Activated T-cell treated with anti-CD3 and anti-CD28 coated beads, Interleukin-2, amount 50 U/mL, for 72 hours (primary cell): ENCODE measurements at places on chromosomes 5 and 9. TPM values are rescaled to one million over a fixed set of nuclear protein-coding genes. Genes with fewer than 3 reads are reported as not detected.

Gene PNPLA7
- total RNA-seq = 6.8 TPM

Gene HAVCR1
- total RNA-seq = 2.6 TPM

- no peak for DNase-seq
- peaks cover 25% of the 10 kb centered on the region for H3K4me1 ChIP-seq
- H3K27ac ChIP-seq = peak overlapping the region; percentile 22
- H3K4me3 ChIP-seq = no peak overlapping the region
- H3K27me3 ChIP-seq = peaks cover 13% of the 10 kb centered on the region
Measured at GRCh38 chr9:105064248-105065097, 136.5 kb upstream of the ABCA1 start.

Gene PLEKHG4B
- not detected for total RNA-seq

Gene PCDHGB7
- total RNA-seq = 0.17 TPM

Gene PCDHGB3
- 0.19 TPM for total RNA-seq

DNA sequence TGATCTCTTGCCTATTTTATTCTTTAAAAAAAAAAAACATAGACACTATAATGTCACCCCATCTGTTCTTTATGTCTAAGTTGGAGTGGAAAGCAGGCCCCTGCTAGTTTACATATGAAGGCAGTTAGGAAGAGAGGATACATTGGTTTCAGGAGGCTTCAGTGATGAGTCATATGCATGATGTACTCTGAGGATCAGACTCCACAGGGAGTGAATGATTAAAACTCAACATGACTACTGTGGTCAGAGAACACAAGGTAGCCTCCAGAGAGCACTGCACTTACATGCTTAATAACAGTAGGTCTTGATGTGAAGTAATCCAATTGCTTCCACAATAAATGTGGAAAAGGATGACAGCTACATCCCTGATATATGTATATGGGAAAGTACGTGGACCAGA is 22.7 kb upstream of the FSTL4 start:
- DNase-seq = no peak
- H3K4me1 ChIP-seq = no peaks in the 10 kb centered on the region
- H3K27me3 ChIP-seq = peaks cover 32% of the 10 kb centered on the region
- no peak overlapping the region for H3K27ac ChIP-seq

Gene ABLIM3
- 0.19 TPM for total RNA-seq

DNA sequence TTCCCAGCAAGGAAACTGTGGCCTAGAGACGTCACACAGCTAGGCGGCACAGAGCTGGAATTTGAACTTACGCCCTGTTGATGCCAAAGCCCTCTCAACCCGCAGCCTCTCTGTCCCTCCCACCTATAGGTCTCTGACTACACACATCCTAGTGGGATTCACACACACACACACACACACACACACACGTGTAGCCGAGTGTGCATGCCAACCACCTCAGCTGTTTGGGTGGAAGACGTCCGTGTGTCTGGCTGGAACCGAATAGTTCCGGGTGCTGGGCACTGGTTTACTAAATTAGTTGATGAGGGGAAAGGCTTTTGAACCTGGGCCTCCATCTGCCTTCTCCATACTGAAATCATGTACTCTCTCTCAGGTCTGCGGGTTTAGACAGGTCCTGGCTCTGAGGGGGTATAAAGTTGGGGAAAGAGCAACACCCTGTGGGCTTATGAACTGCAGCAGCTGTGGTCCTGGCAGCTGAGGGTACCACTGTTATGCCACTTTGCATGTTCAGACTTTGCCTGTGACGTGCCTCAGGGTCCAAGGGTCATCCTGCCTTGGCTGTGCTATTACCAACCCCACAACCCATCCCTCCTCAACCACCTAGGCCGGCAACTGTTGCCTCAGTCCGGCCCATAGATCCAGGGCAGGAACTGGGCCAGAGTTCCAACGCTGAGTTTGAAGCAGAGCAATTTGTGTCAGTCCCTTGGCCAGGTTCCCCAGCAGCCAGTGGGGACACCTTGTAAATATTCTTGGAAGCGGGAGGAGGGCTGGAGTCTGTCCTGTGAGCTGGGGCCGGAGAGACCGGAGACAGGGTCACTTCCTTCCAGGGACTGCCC is 50.5 kb downstream of the PSD2 start:
- H3K4me3 ChIP-seq = no peak overlapping the region
- DNase-seq = no peak
- no peaks in the 10 kb centered on the region for H3K36me3 ChIP-seq
- peaks cover 33% of the 10 kb centered on the region for H3K27me3 ChIP-seq
- no peak overlapping the region for H3K27ac ChIP-seq

GRCh38 chr5:143476601-143477211 is 73.2 kb upstream of the NR3C1 start:
- peaks cover 7% of the 10 kb centered on the region for H3K27me3 ChIP-seq
- H3K4me3 ChIP-seq = no peak overlapping the region
- no peaks in the 10 kb centered on the region for H3K36me3 ChIP-seq
- no peaks in the 10 kb centered on the region for H3K4me1 ChIP-seq
- H3K27ac ChIP-seq = no peak overlapping the region
- DNase-seq = no peak

Gene CCL21
- not detected for total RNA-seq
